ENCODE measurements at places on chromosomes 13 and 19. TPM values are rescaled to one million over a fixed set of nuclear protein-coding genes. Genes with fewer than 3 reads are reported as not detected.

GRCh38 chr13:104632736-104633135 lies 1566.5 kb upstream of the SLC10A2 start:
- DNase-seq, result no peak

Gene SIGLEC5
- total RNA-seq, result 0.74 TPM

DNA sequence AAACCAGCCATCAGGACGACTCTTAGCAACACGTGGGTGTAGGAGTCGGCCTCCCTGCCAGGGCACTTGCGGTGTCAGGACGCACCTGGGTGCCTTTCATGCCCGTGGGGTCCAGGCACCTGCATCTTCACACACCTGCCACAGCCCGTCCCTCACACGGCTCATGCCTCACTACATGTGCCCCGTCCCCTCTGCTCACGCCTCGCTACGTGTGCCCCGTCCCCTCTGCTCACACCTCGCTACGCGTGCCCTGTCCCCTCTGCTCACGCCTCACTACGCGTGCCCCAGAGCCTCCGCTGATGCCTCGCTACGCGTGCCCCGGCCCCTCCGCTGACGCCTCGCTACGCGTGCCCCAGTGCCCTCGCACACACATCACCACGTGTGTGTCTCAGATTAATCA lies 58.0 kb upstream of the F7 start:
- no peak for DNase-seq

Gene SMAD9
- 0.30 TPM for total RNA-seq

DNA sequence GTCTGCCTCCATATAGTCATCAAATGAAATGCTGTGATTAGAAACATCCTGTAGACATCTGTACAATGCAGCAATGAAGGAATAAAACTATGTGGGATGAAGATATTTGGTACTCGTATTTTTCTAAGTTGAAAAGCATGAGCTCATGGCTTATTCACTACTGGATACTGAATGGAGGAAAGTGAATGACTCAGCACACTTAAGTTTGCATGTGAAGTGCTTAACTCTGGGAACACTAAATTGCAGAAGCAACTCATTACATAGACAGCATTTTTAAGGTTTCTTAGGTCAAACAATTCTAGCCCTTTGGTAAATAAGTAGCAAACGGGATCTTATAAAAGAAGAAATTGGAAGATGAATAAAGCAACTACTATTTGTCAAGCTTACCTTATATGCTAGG lies 429.0 kb upstream of the MIR17HG start:
- no peak for DNase-seq

Gene CERS1
- 0.45 TPM for total RNA-seq

DNA sequence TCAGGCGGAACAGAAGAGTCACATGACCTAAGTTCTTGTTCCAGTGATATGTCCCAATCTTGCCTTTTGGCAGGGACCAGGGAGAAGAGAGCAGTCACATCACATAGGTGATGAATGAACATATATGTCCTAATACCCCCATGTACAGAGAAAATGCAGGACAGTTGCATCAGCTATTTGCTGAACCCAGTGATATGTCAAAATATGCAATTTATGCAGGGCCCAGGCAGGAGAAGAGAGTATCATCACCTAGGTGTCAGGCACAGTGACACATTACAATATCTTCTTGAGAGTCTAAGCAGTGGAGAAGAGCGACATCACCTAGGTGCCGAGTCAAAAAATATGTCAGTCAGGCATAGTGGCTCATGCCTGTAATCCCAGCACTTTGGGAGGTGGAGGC lies 139.9 kb downstream of the ZNF675 start:
- DNase-seq, result no peak

Gene FGF22
- not detected for total RNA-seq

DNA sequence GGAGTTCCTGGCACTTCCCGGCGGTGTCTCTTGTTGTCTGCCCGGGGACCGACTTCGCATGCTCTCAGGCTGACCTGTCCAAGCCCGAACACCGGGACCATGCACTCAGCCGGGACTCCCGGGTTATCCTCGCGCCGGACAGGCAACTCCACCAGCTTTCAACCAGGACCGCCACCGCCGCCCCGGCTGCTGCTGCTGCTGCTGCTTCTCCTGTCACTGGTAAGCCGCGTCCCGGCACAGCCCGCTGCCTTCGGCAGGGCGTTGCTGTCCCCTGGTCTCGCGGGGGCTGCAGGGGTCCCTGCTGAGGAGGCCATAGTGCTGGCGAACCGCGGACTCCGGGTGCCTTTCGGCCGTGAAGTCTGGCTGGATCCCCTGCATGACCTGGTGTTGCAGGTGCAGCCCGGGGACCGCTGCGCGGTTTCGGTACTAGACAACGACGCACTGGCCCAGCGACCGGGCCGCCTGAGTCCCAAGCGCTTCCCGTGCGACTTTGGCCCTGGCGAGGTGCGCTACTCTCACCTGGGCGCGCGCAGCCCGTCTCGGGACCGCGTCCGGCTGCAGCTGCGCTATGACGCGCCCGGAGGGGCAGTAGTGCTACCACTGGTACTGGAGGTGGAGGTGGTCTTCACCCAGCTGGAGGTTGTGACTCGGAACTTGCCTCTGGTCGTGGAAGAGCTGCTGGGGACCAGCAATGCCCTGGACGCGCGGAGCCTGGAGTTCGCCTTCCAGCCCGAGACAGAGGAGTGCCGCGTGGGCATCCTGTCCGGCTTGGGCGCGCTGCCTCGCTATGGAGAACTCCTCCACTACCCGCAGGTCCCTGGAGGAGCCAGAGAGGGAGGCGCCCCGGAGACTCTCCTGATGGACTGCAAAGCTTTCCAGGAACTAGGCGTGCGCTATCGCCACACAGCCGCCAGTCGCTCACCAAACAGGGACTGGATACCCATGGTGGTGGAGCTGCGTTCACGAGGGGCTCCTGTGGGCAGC lies 661 bp downstream of the FREM2 start:
- DNase-seq, result no peak
